ENCODE measurements at places on chromosomes 6 and 20. TPM values are rescaled to one million over a fixed set of nuclear protein-coding genes. Genes with fewer than 3 reads are reported as not detected.

- no peak for DNase-seq
Measured at GRCh38 chr20:61192337-61192950, 59.6 kb upstream of the CDH4 start.

DNA sequence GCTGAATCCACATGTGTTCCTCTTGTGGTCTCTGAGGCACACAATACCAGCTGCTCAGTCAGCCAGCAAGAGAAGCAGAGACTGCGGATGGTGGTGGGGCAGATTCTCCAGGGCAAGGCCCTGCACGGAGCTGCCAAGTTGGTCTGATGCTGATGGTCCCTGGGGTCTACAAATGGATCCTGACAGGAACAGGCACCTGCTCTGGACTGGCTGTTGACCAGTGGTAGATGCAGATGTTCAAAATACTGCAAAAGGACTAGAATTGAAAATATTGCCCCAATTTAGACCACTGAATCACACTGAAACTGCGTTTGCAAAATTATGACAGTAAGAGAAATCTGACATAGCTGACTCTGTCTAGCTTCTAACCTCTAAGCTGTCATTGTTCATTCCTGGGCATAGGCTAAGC is 29.6 kb upstream of the TUBB2A start:
- no peak for DNase-seq

DNA sequence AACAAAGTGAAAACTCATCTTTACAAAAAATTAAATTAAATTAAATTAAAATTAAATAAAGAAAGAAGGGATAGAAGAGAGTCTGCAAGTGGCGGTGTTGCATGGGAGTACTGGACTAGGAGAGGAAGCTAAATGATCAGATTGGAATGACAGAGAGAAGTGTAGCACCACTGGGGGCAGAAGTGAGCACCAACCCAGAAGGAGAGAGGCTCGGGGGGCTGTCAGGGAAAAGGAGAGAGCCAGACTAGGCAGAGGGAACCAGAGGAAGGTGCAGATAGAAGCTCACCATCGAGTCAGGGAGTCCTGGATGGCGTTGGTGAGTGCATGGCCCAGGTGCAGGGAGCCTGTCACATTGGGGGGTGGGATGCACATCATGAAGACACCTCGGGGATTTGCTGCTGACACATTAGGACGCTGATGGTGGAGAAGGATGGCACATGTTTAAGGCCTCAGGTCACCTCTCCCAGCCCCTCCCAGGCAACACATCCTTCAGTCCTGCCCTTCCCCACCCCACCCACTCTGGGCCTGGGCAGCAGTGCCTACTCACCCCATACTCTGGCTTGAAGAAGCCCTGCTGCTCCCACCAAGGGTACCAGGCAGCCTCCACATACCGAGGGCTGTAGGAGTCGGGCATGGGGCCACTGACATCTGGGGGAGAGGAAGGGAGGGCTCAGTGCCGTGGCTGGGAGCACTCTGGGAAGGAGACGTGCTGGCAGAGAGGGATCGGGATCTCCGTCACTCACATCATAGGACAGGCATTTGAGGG is 4.0 kb downstream of the VARS1 start:
- DNase-seq, result no peak

DNA sequence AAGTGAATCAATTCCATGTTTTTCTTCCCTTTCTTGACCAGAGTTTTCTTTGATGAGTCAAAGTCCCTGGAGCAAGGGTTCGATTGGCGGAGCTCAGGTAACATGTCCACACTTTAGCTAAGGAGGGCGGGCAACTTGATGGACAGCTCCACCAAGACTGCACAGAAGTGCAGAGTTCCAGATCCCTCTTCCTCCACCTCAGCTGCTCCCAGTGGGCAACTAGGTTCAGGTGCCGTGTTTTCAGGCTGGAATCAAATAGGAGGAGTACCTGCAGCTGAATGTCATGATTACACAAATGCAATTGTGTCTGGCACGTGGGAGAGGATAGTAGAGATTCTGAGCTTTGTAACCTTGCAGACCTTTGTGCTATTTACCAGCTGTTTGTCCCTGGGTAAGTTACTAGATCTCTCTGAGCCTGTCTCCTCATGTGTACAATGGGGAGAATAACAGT is 1.9 kb upstream of the ELMO2 start:
- no peak for DNase-seq

DNA sequence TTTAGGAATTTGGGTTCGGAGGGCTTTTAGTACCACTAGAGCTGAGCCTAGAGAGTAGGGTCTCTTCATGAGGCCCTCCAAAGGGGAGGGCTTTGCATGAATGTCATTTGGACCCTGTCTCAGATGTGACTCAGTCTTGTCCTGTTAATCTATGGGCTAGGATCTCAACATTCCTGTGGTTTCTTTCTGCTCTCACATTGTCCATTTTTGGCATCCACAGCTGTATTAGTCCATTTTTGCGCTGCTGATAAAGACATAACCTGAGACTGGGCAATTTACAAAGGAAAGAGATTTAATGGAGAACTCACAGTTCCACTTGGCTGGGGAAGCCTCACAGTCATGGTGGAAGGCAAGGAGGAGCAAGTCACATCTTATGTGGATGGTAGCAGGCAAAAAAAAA is 61.0 kb downstream of the CRYBG1 start:
- no peak for DNase-seq

DNA sequence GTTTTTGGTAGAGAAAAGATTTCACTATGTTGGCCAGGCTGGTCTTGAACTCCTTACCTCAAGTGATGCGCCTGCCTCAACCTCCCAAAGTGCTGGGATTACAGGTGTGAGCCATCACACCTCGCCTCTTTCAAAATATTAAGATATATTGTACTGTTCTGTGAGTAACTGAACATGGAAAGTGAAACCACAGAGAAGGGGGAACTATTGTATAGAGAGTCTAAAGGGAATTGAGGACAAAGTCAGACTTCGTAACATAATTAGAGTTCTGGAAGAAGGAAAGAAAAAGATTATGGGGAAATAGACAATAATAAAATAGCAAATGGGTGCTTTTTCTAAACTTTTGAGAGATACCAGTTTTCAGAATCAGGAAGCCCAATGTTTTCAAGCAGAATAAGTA is 17.4 kb upstream of the AKAP7 start:
- no peak for DNase-seq

Gene ASIP
- total RNA-seq, result not detected

Gene DLGAP4
- 2.9 TPM for total RNA-seq

DNA sequence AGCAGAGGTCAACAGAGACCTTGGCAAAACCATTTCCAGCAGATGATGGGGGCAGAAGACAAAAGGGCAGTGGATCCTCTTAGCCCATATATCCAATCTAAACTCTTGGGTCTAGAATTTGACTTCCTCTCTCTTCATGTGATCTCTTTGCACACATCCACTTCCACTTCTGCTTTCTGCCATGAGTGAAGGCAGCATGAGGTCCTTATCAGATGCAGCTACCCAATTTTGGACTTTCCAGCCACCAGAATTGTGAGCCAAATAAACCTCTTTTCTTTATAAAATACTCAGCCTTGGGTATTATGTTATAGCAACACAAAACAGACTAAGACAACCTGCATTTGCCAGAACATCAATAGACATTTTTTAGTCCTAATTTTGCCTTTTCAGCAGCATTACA is 191.6 kb downstream of the ADAT2 start:
- DNase-seq, result no peak

GRCh38 chr6:6704103-6705060 is 115.9 kb downstream of the LY86 start:
- DNase-seq, result no peak

Gene AIG1
- 74.8 TPM for total RNA-seq

Gene RNF39
- total RNA-seq, result not detected

Gene PTCRA
- total RNA-seq, result 1.1 TPM

- no peak for DNase-seq
Measured at GRCh38 chr6:46011188-46012085, 4.2 kb downstream of the CLIC5 start.

GRCh38 chr6:146357578-146358430 is 185.8 kb upstream of the RAB32 start:
- no peak for DNase-seq

- DNase-seq, result no peak
Measured at GRCh38 chr6:165701005-165701404, 38.0 kb upstream of the PDE10A start.

GRCh38 chr6:148578489-148578814 is 168.4 kb upstream of the UST start:
- DNase-seq, result no peak

DNA sequence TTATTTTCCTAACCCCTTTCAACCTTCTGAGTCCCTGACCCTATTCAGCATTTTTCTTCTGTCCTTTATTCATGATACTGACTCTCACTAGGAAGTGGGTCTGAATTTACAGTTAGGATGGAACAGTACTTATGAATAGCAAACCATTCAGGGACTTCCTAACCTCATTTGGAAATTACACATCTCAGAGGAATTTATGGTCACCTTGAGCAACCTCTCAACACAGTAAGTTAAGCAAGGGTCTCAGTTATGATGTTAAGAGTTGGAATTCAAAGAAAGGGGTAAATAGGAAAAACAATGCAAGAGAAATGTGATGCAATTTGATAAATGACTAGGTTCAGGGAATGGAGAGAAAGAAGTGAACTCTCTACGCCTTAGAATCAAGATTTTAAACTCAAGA is 97.3 kb downstream of the GPR6 start:
- DNase-seq, result no peak

- no peak for DNase-seq
Measured at GRCh38 chr6:34866509-34866908, 21.3 kb downstream of the TAF11 start.

Gene APOM
- 89.8 TPM for total RNA-seq

DNA sequence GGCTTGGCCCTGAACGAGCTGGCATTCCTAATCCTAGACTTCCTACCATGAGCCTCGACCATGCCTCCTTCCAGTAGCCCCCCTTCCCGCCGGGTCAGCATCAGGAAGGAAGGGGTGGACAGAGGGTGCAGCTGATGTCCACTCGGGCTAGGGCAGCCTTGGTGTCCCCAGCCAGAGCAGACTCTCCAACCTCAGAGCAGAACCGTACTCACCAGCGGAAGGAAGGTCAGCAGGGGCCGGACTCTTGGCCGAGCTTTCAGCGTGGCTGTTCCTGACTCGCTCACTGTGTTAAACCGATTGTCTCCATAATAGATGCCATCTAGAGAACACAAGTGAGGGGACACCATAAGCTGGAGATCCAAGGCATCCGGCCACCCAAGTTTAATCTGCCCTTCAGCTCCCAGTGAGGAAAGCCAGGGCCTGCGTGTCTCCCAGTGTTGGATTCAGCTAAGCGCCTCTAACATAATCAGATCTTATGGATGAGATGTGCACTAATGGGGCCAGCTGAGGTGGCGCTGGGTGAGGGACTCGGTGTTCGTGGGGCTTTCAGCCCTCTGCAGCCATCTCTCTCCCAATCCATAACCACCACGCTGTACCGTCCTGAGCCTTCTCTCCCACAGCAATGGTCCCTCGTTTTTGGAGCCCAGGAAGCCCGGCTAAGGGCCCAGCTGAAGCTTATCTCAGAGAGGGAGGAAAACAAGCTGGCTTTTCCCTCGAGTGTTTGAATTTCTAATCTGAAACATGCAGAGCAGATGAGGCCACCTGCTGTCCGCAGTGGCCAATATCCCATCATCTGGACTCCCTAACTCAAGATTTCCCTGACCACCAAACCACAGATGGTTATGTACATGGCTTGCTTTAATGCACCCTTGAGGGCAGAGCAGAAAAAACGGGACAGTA is 13.7 kb downstream of the C6orf132 start:
- no peak for DNase-seq

GRCh38 chr6:34982424-34982852 is 93.4 kb downstream of the ANKS1A start:
- DNase-seq, result no peak

- DNase-seq, result no peak
Measured at GRCh38 chr20:35610833-35611427, 4.7 kb upstream of the SPAG4 start.

DNA sequence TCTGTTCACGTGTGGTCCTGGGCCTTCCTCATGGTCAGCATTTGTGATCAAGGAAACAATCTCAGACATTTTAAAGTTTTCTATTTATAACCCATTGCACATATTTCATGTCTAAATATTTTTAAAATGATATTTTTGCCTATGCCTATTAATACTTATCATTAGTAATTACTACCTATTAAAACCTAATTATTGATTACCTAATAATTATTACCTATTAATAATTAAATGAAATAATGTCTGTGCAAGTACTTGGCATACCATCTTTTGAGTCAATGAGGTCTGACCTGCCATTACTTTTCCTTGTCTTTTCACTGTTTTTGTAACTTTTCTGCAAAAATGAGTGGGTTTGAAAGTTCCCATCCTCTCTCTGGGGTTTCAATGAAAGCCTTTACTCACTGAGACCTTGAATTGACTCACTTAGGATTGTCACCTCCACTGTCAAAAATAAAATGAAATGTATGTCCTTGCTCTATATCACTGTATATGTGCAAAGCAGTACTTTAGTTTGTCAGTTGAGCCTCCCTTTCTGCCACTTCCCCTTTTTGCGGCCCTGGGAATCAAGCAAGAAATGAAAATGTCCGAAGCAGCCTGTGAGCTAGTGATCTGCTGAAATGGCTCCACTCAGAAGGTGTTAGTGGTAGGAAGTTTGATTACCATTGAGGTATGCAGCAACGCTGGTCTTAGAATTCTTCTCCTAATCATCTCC is 87.8 kb downstream of the L3MBTL3 start:
- DNase-seq, result no peak

Gene COL11A2
- total RNA-seq, result 0.59 TPM

DNA sequence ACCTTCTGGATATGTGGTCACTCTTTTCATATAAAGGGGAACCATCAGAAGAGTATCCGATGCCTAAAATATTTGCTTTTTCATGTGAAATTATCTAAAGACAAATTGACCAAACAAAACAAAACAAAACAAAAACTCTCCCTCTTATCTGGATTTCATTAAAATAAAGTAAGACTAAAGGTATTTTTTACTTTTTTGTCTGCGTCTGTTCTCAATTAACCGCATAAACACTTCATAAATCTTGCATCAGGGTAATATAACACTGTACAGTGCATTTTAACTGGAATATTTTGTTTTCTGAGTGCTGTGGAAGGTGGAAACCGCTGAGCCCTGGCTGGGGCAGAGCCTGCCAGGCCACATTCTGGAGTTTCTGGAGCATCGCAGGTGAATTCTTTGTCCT is 234.1 kb upstream of the ZFP64 start:
- no peak for DNase-seq

Gene LAMA4
- 6.0 TPM for total RNA-seq

Gene TREM1
- total RNA-seq, result 0.09 TPM

Gene ACSS1
- total RNA-seq, result 87.5 TPM

- DNase-seq, result no peak
Measured at GRCh38 chr20:47855799-47856198, 70.5 kb upstream of the SULF2 start.

Gene HCRTR2
- not detected for total RNA-seq
